ENCODE measurements at places on chromosomes 5 and 9. TPM values are rescaled to one million over a fixed set of nuclear protein-coding genes. Genes with fewer than 3 reads are reported as not detected.

- H3K27ac ChIP-seq: no peak overlapping the region
- no peaks in the 10 kb centered on the region for H3K4me1 ChIP-seq
- no peaks in the 10 kb centered on the region for H3K27me3 ChIP-seq
- no peak overlapping the region for H3K4me3 ChIP-seq
- H3K36me3 ChIP-seq: no peaks in the 10 kb centered on the region
Measured at GRCh38 chr5:18216016-18216415, 581.8 kb downstream of the TAF11L14 start.

DNA sequence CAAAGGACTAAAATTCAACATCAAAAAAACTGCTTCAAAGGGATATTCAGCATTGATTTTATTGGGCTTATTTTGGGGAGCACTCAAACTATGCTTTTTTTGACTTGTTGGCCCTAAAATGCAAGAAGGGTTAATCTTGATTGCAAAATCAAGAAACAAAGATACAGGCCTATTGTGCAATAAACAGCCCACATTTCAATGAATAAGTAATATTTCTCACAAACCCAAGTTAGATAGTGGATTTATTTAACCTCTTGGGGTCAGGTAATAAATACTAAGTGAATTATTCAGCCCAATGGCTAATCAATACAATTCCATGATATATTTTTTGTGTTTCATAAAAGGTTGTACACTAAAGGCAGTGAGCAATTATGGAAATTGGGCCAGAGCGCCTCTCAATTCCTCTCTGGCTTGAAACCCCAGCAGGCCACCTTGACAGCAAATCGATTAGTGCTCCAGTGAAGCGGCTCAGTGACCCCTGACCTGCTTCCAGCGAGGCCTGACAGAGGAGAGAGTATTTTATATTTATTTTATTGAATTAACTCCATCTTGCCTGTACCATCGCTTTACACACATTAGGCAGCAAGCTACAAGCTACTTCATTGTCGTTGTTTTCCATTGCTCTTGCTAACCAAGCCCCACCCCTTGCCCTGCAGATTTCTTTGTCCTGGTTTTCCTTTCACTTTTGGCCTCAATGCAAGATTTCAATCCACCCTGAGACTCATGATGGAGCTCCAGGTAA lies 65.5 kb downstream of the EBF1 start:
- no peaks in the 10 kb centered on the region for H3K27me3 ChIP-seq
- H3K4me1 ChIP-seq: no peaks in the 10 kb centered on the region
- no peak for DNase-seq

GRCh38 chr5:60280943-60281342 lies 387.4 kb upstream of the PDE4D start:
- DNase-seq: no peak
- H3K27ac ChIP-seq: no peak overlapping the region
- no peaks in the 10 kb centered on the region for H3K27me3 ChIP-seq
- H3K4me1 ChIP-seq: no peaks in the 10 kb centered on the region
- no peak overlapping the region for H3K4me3 ChIP-seq

The REEP2 gene
- 31.2 TPM for total RNA-seq

Data from HFFc6 (cell line).